CD4-positive, alpha-beta T cell treated with Interleukin-4 for 4 hours (primary cell): ENCODE measurements at places on chromosomes 2 and 18.

DNA sequence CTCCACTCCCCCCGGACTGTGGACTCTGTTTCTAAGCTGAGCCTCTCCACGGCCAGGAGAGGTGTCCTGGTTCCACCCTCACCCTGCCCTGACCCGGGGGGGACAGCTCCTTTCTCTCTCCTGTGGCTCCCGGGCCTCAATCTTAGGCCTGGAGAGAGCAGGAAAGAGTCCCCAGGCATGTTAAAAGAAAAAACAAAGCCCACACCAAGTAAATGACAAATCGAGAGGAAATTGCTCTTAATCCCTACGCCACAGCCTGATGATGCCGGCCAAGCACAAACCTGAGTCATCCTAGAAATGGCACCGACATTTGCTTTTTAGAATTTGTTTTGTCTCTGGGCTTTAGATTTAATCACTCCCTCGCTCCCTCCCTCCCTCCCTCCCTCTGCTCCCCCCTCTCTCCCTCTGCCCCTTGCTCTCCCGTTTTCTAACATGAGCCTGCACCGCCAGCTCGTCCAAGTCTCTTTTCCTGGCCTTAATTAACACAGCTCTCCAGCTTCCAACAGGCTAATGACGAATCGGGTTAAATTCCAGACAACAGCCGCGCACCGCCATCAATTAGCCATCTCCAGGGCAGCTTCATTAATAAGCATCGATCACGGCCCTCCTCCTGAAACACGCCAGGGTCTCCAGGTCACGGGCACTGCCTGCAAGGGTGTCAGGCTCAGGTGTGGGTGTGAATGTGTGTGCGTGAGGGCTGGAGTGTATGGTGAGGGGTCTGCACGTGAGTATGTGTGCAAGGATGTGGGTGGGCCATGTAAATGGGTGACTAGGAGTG, 230.8 kb downstream of the CELF4 start:
- DNase-seq = no peak

DNA sequence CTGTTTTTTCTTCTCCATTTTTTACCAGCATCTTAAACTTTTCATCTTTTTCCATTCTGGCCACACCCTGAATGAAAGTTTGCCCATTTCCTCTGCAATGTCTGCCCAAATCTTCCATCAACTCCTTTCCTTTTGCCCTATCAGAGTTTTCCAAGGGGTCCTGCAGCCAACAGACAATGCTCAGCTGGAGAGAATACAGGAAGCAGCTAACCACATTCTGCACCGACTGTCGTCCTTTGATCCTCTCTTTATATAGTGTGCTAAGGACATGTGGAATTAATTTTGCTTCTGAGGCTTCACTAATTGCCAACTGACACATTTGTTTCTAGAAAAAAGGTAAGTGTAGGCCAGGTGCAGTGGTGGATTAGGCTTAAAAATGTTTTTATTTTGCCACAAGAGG, 50.5 kb upstream of the DLX2 start:
- DNase-seq = no peak

DNA sequence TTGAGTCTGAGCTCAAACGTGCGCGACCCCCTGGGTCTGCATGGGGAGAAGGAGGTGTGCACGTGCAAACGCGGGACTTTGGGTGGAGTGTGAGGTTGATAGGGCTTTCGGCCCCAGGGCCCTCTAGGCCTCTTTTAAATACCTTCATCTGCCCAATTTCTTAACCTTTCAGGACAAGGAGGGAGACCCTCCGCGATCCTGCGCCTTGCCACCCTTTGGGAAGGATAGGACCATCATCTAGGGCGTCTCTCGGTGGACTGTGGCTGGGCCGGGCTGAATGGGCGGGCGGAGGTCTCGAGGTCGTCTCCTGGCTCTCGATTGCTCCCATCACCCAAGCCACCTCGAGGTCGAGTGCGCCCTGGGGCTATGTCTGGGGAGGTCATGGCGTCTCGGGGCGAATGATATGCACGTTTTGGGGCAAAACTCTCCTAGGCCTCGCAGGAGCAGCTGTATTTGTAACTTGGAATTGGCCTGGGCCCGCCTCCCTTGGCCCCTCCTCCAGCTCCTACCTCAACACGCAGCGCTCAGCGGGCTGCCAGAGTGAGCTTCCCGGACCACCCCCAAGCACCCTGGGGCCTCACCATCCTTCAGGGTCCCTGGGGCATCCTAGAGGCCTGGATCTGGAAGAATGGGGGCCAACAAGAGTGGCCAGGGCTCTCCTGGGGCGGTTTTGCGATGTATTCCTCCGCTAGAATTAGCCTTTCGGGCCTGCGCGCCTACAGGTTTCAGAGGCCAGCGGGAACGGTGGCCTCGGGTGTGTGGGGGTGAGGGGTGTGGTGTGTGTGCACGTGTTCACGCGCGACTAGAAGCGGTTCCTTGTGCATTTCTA, 8.7 kb upstream of the SIX3 start:
- no peak for DNase-seq

GRCh38 chr2:22882011-22882410, 503.0 kb upstream of the KLHL29 start:
- DNase-seq = no peak

- DNase-seq = no peak
Measured at GRCh38 chr2:99822474-99823207, 319.7 kb downstream of the AFF3 start.

- DNase-seq = no peak
Measured at GRCh38 chr2:168939918-168940317, 38.8 kb downstream of the G6PC2 start.

- no peak for DNase-seq
Measured at GRCh38 chr2:14074691-14075090, 557.8 kb upstream of the LRATD1 start.

GRCh38 chr2:136059036-136059472, 58.9 kb downstream of the CXCR4 start:
- no peak for DNase-seq

GRCh38 chr2:210170196-210170445, 1.1 kb downstream of the KANSL1L start:
- DNase-seq = no peak

DNA sequence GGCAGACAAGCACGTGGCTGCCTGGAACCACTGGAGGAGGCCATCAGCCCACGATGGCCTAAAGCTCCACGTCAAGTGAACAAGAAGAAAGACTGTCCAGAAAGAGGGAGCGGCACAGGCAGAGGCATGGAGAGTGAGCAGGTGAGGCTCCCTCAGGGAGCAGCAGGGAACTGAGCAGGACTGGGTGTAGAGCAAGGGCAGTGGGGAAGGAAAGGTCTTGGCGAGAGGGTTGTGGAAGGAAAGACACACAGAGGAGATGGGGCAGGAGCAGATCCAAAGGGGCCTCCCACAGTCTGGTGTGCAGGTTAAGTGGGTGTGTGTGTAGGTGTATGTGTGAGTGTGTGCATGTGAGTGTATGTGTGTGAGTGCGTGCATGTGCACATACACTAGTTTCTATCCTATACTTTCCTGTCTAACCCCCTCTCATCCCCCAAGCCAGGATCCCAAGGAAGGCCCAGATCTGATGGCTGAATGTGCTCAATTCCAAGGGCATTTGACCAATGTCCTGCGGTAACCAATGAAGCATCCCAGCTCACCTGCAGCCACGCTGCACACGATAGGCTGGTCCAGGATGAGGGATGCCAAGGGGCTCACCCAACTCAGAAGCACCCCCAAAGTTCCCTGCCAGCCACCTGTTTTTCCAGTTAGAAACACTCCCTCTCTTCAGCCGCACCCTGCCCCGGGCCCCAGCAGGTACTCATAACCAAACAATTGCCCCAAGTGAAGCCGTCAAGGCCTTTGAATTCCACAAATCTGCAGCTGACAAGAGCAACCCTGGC, 262.5 kb upstream of the RAB6C start:
- no peak for DNase-seq
